OCI-LY7 (cell line): ENCODE measurements at places on chromosomes 12 and 14. TPM values are rescaled to one million over a fixed set of nuclear protein-coding genes. Genes with fewer than 3 reads are reported as not detected.

The MYH7 gene
- not detected in 2 replicates for total RNA-seq

The RNASE7 gene
- total RNA-seq: not detected in 2 replicates

The GPR137C gene
- 3.2 and 3.9 TPM in 2 replicates for total RNA-seq

The C14orf39 gene
- not detected in 2 replicates for total RNA-seq

The SRGAP1 gene
- total RNA-seq: 0.02 TPM in 1 of 2 replicates, not detected in the other

The PTCSC3 gene
- total RNA-seq: not detected in 2 replicates

The KRT3 gene
- total RNA-seq: not detected in 2 replicates

The CCDC60 gene
- total RNA-seq: not detected in 2 replicates

The RNASE3 gene
- total RNA-seq: not detected in 2 replicates

The MGP gene
- total RNA-seq: not detected in 2 replicates

The RTN1 gene
- total RNA-seq: not detected in 2 replicates
